ENCODE measurements at places on chromosomes 6 and 20.

DNA sequence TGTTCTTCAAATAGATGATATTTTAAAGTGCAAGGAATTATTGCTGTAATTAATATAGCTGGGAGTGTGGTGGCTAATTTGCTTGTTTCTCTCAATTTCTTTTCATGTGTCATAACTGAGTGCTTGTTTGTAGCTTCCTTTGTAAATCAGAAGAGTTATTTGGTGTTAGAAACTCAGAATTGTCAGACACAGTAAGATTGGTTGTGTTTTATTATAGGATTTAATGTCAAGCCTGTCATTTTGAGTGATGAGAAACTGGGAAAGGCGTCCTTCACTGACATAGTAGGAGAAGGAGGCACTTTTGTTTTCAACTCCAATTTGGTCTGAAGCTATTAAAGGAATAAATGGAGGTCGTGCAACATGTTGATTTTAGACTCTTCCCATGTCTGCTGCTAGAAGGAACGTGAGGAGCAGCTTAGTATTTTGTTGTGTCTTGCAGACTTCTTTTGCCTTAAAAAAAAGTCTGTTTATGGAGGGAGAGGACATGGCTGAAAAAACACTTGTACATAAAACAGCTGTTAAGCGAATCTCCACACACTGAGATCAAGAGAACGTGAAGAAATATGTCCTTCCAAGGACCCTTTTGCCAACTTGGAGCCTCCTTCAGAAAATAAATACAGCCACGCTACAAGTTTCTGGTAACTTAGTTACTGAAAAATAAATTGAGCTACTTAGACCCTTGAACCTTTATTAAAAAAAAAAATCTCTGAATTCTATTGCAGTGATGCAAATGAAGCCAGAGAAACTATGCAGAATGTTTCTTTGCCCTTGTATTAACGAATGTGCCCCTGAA is 59.5 kb downstream of the BMP6 start:
- DNase-seq: peak; percentile 2

DNA sequence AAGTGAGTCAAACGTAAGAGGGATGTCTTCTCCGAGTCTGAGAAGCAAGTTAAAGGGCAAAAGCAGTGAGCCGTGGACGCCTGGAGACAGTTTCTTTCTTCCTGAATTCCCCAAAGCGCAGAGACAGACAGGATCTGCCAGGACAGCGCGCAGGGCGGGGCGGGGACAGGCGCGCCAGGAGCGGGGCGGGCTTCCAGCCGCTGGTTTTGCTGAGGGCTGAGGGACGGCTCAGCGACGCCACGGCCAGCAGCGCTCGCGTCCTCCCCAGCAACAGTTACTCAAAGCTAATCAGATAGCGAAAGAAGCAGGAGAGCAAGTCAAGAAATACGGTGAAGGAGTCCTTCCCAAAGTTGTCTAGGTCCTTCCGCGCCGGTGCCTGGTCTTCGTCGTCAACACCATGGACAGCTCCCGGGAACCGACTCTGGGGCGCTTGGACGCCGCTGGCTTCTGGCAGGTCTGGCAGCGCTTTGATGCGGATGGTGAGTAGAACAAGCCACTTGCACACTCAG is at the start of gene SCGN:
SCGN (plus strand) TSS at position 209 of the 509 bp plus-strand sequence; CDS start at position 398, 189 bp downstream.
- peak; percentile 27 for DNase-seq

GRCh38 chr20:57013741-57014140 is 252.7 kb downstream of the BMP7 start:
- no peak for DNase-seq

GRCh38 chr6:136510782-136511181 is 39.4 kb downstream of the MAP7 start:
- no peak for DNase-seq

DNA sequence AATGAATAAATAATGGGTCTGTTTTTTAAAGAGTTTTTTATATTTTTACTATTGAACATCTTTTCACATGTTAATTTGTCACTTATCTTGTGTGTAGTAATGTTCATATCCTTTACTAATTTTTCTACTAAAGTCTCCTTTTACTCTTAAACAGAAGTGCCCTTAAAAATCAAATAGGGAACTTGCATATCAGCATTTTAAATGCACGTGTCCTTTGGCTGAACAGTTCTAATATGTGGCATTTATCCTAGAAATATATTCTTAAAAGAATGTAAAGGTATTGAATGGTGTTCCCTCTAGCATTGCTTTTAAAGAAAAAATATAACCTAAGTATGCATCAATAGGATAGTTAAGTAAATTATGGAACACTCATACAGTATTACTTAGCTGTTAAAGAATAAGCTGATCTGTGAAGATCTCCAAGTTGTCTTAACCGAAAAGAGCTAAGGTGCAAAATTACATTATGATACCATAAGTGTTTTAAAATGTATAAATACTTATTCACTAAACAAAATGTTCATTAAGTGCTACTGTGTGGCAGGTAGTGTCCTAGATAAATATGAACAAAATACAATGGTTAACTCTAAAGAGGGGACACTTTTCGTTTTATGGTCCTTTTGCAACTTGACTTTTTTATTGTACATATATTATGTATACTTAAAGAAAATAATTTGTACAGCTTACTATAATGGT is 631 bp upstream of the PGBD1 start:
- DNase-seq: no peak

- DNase-seq: no peak
Measured at GRCh38 chr20:45751721-45752120, 29.6 kb downstream of the SPINT4 start.

GRCh38 chr6:162181741-162182401 is 545.7 kb downstream of the PRKN start:
- DNase-seq: no peak

DNA sequence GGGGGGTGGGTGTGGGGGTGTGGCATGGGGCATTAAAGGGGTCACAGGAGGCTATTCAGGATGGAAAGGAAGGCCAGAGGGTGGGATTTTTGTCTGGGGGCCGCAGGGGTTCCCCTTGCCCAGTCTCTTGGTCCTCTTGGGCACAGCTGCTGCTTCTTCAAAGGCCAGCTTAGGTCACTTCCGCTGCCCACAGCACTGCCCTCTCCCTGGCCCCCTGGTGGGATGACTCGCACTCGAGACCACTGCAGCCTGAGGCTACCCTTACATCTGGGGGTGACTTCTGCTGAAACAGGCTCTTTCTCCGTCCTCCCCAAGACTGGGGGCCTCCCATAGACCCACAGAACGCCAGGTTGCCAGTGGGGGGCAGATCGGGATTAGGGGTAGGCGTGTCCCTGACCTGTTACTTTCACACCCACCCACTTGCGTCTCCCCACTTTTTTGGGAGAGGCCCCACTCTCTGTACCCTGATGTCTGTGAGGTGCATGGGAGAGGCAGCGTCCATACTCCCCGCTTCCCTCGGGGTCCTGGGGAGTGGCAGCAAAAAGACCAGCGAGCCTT is 1.3 kb downstream of the LKAAEAR1 start:
- peak; percentile 50 for DNase-seq

DNA sequence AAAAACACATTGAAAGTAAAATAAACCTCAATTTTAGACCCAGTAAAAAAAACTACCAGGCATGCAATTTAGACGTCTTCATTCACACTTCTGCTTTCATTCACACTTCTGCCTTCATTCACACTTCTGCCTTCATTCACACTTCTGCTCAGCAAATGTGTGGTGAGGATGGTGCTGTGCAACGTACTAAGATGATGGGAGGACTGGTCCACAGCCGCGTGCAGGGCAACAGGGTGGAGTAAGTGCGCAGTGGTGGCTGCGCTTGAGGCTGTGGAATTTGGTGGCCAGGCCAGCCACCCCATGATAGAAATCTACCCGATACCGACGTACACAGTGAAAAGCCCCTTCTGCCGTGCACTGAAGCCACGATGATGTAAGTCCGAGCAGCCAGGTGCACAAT is 114.3 kb upstream of the CD93 start:
- no peak for DNase-seq

All from NCI-H1417 (cell line).